ENCODE measurements at places on chromosomes 1 and 21.

DNA sequence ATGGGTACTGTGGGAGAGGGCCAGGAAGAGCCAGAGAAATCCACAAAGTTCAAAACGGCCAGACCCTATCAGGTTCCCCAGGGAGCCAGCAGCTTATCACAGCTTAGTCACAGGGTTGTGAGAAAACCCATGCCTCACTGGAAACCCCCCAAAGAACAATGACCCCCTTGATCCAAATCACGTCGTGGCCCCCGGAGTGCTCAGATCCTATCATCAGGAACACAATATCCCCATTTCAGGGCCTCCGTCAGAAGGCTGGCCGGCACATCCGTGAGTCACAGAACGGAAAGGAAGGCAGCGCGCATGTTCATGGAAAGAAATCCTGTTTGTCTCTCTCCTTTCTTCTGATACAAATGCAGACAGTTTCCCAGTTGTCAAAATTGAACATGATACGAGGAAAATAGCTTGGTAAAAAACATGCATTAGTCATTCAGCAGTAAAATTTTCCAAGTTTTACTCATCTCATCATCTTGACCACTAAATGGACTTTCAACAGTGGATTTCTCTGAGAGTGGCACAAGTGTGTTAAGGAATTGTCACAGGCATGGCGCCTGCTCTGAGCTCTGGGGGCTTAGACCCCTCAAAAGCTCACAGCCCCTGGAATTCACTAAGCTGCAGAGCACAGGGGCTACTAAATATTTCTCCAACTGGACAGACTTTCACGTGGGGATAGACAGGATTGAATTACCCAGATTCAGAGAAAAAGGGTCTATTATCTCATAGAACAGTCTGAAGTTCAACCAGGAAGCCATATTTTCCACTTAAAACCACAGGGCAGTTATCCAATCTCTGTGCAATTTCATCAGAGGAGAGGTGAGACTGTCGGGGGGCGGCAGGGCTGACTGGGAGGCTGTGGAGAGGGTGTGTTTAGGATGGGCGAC is 124.8 kb downstream of the RIPK4 start:
- DNase-seq, result no peak

DNA sequence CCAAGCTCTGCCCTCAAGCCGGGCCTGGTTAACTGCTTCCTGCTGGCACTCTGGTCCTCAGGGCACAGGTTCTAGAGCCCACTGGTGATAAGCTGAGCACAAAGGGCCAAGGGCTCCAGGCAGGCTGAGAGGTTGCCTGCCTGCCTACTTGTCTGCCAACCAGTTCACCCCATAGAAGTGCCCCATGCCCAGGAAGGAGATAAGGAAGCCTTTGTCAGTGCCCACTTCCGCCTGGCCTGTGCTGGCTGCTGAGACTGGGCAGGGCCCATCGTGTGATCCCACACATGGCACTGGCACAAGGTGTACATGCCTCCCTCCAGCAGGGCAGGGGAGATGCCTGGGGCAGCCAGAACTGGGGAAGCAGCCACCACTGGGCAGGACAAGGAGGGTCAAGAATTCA is 24.1 kb downstream of the SLC9A1 start:
- DNase-seq, result no peak

- DNase-seq, result no peak
Observed at GRCh38 chr1:162902416-162902815, 41.4 kb upstream of the CCDC190 start.

DNA sequence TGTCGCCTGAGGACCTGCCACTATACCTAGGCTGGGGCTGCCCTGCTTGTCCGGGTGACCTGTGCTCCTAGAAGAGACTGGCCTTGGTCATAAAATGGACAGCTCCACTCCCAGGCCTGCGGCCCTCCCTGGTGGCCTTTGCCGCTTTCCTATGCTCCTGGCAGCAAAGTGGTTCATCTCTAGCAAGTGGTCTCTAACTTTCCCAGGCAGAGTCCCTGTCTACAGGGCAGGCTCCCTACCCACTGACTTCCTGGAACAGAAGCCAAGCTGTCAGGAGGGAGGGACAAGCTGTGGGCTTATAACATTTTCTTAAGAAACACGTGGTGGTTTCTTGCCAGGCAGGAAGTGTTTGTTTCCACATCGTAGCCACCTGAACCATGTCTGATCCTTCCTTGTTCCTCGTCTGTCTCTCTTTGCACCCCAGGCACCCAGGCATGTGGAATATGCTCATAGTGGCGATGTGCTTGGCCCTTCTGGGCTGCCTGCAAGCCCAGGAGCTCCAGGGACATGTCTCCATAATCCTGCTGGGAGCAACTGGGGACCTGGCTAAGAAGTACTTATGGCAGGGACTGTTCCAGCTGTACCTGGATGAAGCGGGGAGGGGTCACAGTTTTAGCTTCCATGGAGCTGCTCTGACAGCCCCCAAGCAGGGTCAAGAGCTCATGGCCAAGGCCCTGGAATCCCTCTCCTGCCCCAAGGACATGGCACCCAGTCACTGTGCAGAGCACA is 10.1 kb downstream of the H6PD start:
- DNase-seq, result peak; percentile 89

DNA sequence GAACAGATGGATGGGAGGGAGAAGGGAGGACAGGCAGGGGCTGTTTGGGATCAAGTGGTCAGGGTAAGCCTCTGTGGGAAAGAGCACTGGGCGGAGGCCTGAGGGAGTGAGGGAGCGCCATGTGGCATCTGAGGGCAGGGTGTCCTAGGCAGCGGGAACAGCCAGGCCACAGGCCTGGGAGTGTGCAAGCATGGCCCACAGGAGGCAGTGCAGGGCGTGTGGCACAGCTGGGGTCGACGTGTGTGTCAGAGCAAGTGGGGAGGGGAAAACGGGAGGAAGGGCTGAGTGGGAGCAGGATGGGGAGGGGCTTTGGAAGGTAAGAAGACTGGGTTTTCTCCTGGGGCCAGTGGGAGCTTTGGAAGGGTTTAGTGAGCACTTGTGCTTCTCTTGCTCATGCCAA is 143.4 kb downstream of the SYF2 start:
- DNase-seq, result no peak

GRCh38 chr1:36663772-36664430 is 181.2 kb upstream of the CSF3R start:
- DNase-seq, result no peak

DNA sequence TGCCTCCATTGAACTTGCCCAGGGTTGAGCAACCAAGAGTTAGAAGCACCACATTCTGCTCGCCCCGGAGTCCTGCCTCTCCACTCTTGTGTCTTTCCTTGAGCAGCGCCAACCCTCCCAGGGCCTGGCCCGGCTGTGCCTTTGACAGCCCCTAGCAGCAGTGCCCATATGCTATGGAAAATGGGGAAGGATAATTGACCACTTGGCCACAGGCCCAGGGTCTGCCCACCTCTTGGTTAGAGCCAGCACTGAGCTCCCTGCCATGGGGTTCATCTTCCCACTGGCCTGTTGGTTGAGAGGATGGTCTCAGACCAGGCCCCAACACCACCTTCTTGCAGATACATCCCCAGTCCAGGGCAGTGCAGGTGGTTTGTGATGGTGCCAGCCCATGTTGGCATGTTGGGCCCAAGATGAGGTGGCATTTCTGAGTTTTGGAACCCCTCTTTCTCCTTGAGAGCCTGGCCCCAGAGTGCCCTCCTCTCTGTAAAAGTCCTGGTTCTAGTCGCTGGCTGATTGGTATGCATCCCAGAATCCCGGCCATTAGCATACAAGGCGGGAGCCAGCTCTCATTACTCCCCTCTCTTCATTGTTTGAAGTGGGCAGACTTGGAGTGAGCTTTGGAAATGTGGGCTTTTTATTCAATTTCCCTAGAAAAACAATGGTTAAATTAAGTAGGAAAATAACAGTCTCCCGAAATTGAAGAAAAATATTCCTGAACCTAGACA is 7.6 kb downstream of the ARHGEF10L start:
- DNase-seq, result no peak

DNA sequence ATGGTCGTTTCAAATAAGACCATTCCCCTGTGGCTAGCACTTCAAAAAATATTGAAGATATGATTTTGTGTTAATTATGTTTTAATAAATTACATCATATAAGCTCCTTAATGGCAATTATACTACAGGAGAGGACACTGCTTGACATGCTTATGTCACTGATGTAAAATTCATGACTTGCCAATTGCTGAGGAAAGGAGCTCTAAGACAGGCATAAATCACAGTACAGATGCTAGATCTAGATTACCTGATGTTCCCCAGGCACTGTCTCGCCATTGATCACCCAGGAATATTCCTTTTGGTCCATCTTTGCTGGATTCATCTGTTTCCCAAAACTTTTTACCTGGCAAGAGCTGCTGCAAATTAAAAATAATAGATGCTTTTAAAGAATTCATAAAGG is 58.8 kb downstream of the PUM1 start:
- no peak for DNase-seq

DNA sequence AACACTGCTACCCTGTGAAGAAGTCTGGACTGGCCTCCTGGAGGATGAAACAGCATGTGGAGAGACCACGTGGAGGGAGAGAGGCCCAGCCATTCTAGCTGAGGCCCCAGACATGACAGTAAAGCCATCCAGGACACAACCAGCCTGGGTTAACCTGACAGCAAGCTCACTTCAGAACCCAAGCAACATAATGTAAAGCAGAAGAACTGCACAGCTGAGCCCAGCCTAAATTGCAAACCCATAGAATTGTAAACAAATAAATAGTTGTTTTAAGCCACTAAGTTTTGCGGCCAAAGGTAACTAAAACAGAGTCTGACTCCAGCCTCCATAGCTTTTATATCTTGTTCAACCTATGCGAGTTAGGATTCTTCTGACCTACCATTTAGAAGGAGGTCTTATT is 97.2 kb upstream of the L1TD1 start:
- no peak for DNase-seq

GRCh38 chr1:207244409-207244801 is 77.1 kb upstream of the CD55 start:
- no peak for DNase-seq

GRCh38 chr1:42145764-42146625 is 7.2 kb upstream of the GUCA2B start:
- no peak for DNase-seq

DNA sequence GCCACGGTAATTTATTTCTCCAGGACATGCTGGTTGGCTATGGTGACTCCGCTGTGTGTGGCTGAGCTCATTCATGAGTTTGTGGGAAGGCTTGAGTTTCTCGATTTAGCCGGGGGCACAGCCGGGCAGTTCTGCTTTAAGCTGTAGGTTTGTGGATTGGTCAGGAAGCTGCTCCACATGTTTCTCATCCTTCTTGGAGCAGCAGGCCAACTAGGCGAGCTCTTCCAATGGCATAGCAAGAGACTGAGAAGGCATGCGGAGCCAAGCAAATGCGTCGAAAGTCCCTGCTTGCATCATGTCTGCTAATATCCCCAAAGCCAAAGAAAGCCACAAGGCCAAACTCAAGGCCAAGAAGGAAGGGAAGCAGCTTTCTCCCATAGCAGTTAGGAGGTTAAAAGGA is 71.6 kb upstream of the GREM2 start:
- DNase-seq, result no peak

DNA sequence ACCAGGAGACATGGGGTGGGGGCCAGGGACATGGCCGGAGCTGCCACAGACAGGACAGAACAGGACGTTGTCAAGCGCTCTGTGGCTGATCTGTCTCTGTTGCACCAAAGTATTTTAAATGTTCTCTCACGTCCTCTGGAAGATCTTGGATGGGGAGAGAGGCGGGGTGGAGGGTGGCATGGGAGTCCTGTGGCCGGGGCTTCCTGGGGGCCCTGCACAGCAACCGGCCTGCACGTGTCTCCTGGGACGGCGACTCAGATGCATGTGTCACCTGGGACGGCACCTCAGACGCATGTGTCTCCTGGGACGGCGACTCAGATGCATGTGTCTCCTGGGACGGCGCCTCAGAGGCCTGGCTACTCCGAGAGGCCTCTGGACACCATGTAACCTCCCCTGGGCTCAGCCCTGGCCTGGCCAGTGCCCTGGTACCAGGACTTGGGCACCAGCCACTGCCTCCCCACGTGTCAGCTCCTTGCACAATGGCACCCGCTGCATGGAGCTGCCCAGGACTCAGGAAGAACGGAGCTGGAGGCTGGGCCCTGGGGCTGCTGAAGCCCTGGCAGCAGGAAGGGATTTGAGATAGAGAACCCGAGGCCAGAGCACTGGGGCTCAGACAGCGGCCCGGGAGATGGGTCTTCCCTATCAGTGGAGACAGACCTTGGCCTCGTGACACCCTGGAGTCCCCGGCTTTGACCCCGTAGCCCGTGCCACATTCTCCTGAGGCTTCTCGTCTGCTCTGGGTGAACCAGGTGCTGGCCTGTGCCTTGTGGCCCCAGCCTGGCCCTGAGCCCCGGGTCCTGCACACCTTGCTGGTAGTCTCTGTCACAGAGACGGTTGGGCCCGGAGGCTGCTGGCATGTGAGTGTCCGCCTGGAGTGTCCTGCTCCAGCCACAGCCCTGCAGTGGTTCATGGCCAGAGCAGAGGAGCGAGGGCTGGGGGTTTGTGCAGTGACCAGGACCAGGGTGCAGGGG is 14.7 kb upstream of the SLC19A1 start:
- no peak for DNase-seq

DNA sequence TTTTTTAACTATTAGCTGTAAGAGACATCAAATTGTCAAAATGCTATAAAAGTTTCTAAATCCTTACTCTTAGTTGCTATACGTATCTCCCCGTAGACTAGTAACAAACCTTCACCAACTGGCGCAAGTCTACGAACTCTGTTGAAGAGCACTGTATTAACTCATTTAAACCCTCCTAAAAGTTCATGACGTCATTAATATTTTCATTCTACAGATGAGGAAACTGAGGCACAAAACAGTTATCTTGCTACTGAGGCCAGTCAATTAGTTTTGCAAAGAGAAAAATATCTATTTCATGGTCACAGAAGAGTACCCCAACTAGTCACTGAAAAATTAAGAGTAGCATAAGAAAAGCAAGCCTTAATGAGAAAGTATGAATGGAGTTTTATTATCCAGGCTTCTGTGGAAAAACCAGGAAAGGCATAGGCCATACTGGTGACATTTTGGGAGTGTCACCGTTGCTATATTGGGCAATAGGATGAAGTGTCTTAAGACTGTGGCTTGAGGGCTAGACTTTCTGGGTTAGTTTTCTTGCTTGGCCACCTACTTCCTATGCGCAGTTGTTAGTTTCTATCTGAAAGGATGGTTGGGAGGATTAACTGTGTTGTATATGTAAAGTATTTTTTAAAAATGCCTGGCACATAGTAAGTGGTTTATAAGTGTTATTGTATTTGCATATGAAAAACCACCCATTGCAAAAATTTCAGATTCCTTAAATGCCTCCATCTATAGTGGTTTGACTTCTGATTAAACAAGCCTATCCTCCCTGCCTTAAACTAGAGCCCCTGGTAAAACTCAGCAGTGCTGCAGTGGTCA is 52.4 kb upstream of the SYT14 start:
- no peak for DNase-seq

Measured in LNCaP clone FGC (cell line).